NCI-H1092 (cell line): ENCODE measurements at places on chromosomes 2 and 18.

- no peak for DNase-seq
Measured at GRCh38 chr2:215831296-215831913, 181.9 kb downstream of the MREG start.

GRCh38 chr18:68763083-68763482 lies 34.8 kb upstream of the CCDC102B start:
- DNase-seq: no peak

- no peak for DNase-seq
Measured at GRCh38 chr2:236809716-236810115, 240.1 kb downstream of the ACKR3 start.

DNA sequence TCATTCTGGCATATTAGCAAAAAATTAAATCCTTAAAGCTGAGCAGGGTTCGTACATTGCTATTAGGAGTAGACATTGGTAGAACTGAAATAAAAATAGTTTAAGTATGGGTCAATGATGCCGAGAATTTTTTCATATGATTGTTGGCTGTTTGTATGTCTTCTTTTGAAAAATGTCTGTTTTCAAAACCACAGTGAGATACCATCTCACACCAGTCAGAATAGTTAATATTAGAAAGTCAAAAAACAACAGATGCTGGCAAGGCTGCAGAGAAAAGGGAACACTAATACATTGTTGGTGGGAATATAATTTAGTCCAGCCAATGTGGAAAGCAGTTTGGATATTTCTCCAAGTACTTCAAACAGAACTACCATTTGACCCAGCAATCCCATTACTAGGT lies 410.8 kb upstream of the TRIB2 start:
- no peak for DNase-seq

DNA sequence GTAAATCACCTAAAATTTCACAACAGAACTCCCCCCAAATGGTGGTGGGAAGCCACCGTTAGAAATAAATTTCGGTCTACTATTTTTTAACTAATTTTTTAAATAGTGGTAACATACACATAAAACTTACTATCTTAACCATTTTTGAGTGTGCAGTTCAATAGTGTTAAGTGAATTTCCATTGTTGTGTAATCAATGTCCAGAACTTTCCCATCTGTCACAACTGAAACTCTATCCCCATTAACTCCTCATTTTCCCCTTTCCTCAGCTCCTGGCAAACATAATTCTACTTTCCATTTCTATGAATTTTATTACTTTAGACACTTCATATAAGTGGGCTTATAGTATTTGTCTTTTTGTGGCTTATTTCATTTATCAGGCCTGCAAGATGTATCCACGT lies 34.1 kb upstream of the HNMT start:
- DNase-seq: no peak

DNA sequence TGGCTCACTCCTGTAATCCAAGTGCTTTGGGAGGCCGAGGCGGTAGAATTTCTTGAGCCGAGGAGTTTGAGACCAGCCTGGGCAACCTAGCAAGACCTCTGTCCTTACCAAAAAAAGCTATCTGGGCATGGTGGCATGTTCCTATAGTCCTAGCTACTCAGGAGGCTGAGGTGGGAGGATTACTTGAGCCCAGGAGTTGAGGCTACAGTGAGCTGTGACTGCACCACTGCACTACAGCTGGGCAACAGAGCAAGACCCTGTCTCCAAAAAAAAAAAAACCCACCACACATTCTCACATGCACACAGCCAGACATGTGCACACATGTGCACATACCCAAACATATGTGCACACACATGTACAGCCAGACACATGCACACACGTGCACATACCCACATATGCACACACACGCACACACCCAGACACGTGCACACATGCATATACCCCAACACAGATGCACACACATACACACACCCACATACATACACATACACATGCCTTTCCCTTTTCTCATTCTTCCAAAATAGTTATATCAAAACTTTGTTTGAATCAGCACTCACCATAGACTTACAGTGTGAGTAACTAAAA lies 14.2 kb downstream of the GREB1 start:
- no peak for DNase-seq

DNA sequence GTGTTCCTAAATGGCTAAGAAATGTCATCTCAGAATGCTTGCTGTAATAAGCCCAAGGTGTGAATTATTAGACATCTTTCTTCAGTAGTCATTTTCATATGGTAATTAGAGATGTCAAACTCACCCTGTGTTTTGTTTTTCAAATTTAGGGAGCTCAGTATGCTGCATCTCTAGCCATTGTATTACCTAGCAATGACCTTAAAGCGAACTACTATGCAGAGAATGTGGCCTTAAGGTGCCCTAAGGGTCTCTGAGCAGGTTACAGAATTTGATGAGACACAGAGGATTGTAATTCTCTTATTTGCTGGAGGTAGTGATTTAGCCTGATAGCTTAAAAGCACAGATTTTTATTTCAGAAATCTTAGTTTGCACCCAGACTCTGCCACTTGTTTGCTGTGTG lies 1052.6 kb upstream of the DDX18 start:
- no peak for DNase-seq

DNA sequence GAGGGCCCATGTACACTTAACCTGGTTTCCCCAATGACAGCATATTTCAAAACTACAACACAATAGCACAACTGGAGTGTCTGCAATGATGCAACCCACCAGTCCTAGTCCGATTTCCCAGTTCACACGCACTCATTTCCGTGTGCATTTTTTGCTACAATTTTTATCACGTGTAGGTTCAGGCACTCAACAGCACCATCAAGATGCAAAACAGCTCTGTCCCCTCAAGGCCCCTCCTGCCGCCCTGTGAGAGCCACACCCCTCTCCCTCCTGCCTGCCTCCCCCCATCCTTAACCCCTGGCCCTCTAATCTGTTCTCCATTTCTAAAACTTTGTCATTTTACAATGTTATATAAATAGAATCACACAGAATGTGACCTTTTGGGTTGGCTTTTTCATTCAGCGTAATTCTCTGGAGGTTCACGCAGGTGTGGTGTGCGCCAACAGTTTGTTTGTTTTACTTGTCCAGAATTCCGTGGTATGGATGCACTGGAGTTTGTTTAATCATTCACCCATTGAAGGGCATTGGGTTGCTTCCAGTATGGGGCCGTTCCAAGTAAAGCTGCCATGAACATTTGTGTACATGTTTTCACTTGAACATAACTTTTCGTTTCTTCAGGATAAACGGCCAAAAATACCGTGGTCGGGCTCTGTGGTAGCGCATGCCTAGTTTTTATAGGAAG lies 8.4 kb downstream of the KCNIP3 start:
- no peak for DNase-seq

DNA sequence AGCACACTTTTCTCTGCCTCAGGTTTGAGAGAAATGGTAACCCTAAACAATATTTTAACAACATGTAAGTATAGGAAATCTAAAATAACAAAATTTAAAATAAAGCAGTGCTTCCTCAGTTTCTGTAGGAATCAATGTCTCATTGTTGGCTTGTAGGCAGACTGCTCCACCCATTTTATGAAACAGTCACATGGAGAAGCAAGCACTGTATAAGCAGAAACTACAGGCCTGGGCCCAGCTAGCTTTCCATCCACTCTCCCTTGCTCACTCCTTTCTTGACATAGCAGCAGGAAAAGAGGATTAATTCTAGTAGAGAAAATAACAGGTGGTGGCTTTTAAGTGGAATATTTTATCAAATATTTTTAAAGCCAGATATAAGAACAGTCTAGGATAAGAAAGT lies 97.2 kb downstream of the PLEKHM3 start:
- no peak for DNase-seq
